ENCODE measurements at places on chromosomes 3 and 15. TPM values are rescaled to one million over a fixed set of nuclear protein-coding genes. Genes with fewer than 3 reads are reported as not detected.

GRCh38 chr15:87755226-87755625, 501.3 kb downstream of the NTRK3 start:
- DNase-seq = no peak

- DNase-seq = no peak
Observed at GRCh38 chr3:100252001-100252400, 8.8 kb upstream of the TBC1D23 start.

GRCh38 chr3:129238945-129239705, 10.3 kb upstream of the COPG1 start:
- no peak for DNase-seq

DNA sequence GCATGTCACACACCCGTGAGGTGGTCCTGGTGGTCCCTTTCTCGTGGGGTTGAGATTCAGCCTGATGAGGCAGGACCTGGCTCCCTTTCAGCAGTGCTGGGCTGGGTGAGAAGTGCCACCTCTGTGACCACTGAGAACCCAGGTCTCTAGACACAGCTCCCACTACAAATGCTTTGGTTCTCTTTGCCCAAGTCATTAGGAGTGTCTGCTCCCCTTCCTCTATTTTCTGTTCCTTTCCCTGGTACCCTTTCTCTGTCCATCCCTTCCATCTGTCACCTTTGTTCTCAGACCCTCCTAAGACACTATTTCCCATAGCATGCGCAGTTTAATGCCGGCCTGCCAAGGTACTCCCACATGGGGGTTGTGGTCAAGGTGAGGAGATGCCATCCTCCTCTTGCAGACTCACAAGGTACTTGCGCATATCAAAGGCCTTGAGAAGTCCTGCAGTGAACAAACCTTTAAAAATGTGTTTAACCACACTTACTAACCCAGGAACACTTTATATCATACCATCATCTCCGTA, 297.7 kb downstream of the LRTM1 start:
- DNase-seq = no peak

DNA sequence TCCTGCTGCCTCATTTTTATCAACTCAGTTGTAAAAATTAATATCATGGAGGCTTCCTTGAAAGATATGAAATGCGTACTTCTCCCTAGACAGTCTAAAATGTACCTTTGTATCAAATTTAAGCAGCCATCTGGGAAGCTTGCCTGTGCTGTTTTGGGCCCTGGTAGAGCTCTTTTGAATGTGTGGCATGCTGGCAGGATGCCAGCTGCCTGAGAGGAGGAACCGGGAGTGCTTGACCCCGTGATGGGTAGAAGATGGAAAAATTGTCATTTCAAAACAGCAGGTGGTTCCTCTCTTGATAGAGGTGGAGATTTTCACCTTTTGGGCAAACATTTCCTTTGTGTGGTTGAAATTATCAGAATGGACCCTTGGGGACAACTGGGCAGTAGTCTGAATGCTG, 245.3 kb downstream of the RPLP1 start:
- no peak for DNase-seq

DNA sequence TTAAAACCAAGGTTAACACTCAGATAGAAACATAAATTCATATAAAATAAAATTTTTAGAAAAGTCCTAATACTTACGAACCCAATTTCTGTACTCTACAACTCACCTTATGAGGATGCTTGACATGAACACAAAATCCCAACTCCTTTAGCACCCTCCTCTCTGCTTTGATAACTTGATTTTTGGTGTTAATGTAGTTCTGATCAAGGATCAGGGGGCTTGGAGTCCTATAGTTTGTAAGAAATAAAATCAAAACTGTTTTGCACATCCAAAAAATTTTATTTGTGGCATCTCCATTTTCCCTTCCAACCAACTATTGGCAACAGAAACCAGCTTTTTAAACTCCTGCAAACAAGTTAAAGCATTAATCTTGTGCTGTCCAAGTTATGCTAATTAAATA, 7.0 kb downstream of the CCNL1 start:
- no peak for DNase-seq

The RTP3 gene
- 28.6 TPM for total RNA-seq

The GPR62 gene
- total RNA-seq = not detected

The FETUB gene
- total RNA-seq = 49.9 TPM

All from left lobe of liver (tissue), 2 donors.